ENCODE measurements at places on chromosomes 1 and 21.
A peak's percentile ranks its signal among the peaks of the same experiment; 100 is the strongest.

DNA sequence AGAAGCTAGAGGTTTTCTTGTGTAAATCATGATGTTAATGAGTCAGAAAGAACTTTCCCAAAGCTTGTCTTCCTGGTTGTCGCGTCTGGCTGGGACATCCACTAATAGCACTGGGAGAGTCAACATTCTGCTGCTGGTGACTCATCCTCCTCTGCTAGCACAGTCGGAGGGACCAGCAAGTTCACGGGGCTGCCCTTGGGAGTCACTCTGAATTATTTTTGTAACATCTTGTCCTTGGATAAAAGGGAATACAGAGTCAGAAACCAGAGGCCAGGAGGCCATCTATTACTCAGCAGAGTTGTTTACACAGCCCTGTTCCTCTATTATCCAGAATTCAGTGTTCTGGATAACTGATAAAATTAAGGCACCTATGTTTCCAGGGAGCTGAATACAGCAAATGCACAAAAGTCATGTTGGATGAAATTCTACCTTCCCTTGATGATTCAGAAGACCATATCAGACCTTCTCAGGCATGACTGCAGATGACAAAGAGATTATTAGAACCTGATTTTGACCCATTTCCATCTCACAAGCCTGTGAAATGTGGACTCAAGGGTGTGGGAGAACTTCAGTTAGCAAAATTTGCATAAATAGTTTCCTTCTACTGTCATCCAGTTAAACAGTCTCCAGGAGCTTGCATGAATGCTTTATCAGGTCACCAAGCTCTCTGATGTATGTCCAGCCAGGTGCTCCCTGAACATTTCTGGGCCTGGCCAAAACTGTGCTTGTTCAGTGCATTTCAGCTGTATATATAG is 68.1 kb downstream of the JAK1 start:
- DNase-seq = no peak

GRCh38 chr1:21628798-21629393 is 40.3 kb downstream of the RAP1GAP start:
- DNase-seq = no peak

DNA sequence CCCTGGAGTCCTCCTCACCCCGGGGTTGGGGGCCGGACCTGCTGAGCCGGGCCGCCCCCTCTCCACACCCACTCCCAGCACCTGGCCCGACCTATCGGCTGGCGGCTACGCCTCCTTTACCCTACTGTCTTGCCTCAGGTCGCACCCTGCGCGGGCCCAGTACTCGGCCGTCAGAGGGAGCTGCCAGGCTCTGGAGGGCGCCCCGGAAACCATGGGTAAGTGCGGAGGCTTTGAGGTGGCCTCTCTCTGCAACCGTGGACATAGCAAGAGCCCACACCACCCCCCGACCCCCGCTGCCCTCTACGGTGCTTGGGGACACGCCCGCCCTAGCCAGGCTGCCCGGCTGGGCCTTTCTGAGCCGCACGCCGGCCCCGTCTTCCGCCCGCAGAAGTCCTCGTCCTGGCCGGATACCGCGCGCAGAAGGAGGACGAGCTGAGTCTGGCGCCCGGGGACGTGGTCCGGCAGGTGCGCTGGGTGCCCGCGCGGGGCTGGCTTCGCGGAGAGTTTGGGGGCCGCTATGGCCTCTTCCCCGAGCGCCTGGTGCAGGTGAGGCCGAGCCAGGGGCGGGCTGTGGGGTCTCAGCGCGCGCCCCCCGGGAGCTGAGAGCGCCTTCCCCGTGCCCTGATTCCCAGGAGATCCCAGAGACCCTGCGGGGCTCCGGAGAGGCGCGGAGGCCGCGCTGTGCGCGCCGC is at the start of gene SH3D21:
Gene SH3D21 (plus strand): TSS at position 159 of the 692 bp plus-strand sequence. CDS start 53 bp downstream, at position 212.
- no peak for DNase-seq

DNA sequence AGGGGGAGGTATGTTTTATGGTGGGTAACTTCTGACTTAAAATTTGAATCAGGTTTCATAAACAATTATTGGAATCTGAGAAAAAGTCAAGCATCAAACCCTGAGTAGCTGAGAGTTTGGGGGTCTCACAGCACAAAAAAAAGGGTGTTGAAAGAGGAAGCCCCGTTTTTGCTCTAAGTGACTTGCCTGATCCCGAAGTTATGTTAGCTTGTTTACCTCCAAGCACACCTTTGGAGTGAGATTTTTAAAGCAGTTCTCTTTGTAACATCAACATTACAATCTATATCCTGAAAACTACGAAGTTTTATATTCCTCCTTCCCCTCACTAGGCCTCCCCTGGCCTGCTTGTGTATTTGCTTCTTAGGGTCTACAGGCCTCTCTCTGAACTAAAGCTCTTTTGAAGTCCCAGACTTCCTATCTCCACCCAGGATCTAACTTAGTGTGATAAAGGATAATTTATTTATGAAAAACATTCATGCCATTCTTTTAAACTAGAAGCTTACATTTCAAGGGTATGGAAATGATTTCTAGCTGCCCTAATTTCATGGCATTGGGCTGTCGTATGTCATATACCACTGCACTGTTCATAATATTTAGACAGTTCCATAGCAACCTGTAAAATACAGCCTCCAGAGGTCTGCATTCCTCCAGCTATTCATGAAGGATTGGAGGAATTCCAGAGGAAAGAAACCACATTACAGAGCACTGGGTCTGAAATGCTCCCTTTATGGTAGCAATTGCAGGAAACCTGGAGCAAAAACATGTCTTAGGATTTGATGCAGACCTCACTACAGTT is 36.1 kb upstream of the RGS1 start:
- no peak for DNase-seq

DNA sequence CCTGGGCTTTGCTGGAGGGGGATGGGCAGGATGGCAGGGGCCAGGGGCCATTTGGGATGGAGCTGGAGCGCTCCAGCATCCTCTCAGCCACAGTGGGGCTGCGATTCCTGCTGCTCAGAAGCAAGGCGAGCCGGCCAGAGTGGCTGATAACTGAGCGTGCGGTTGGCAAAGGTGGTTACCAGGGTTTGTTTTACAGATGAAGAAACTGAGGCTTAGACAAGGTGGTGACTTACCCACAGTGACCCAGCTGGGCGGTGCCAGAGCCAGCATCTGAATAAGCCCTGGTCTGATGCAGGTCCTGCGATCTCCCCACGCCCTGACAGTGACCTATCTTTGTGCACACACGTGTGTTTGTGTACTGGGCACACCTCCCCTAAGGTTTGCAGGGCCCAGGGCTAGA is 5.9 kb upstream of the PRXL2B start:
- DNase-seq = no peak

- DNase-seq = no peak
Measured at GRCh38 chr1:16249596-16250241, 12.7 kb upstream of the CPLANE2 start.

GRCh38 chr1:1124786-1125642 is 9.1 kb upstream of the C1orf159 start:
- no peak for DNase-seq

DNA sequence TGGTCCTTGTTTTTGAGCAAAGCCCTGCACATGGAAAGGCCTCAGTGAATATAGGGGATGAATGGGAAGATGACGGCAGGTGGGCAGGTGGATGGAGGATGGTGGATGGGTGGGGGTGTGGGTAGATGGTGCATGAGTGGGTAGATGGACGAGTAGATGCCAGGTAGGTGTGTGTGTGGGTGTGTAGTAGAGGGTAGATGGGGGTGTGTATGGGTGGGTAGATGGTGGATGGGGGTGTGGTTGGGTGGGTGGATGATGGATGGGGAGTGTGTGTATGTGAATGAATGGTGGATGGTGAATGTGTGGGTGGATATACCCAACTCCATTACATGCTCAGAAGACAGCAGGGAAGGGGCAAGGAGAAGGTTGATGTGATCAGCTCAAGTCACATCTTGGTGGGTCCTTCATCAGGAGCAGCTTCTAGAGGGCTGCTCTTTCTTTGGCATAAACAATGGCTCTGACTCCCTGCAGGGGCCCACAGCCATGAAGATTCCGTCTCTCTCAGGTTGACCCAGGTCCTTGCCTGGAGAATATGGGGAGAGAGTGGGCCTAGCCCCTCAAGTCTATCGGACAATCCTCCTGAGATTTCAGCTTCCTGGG is 34.2 kb downstream of the GRHL3 start:
- DNase-seq = no peak

- no peak for DNase-seq
Measured at GRCh38 chr1:160211046-160211790, 6.0 kb downstream of the PEA15 start.

DNA sequence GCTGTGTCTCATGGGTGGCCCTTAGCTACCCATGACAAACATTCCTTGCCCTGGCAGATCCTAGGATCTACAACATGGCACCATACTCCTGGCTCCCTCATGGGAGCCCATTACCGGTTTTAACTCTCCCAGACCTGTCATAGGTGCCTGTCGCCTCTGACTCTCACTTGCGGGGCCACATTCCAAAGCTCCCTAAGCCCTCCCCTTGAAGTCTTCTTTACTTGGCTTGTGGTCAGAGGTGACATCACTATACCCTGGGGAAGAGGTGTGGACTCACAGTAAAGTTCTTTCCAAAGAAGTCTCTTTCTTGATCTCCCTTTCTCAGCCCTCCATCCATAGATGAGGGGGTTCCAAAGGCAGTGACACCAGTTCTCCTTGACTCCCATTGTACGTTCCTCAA is 5.4 kb upstream of the SLAMF9 start:
- DNase-seq = no peak

GRCh38 chr1:231318568-231318967 is 19.1 kb downstream of the EXOC8 start:
- no peak for DNase-seq

DNA sequence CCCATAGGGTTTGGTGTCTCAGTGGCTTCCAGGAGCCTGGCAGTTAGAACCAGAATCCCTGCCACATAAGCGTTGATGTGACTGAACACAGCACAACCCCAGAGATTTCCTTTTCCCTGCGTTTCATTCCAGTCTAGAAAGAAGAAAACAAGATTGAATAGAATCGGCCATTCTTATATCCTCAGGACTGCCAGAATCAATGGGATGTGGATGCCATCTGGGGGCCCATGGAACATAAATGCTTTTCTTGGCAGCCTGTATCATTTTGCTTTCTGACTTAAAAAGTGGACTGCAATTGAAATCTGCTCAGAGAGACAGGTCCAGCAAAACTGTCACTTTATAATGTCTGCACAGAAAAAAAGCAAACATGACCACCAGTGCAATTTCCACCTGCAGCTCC is 80.3 kb downstream of the DISC1 start:
- DNase-seq = no peak

GRCh38 chr1:218588540-218589172 is 243.5 kb downstream of the TGFB2 start:
- no peak for DNase-seq

GRCh38 chr1:97186381-97186780 is 464.8 kb downstream of the PTBP2 start:
- DNase-seq = no peak

DNA sequence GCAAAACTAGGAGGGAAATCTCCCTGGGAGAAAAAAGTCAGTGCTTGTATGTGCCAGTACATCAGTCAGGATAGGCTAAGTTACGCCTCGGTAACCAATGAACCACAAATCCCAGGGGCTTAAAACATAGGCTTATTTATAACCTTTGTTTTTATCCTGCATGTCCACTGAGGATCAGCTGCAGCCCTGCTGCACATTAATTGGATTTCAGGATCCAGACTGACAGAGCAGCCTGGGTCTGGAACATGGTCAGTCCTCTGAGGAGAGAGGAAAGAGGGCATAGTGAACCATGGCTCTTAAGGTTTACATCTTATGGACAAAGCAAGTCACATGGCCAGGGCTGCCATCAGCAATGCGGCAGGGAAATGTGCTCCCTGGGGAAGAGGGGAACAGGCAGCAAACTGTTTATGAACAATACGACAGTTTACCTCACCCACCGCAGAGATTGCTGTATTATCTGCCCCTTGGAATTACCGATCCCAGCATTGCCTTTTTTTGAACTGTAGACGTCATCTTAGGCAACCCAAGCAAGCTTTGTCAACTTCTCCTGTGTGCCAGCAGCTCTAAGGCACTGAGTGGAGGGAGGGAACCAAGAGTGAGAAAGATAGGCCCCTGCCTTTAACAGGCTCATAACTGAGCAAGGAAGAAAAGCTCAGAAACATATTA is 9.1 kb upstream of the SPRR4 start:
- no peak for DNase-seq

DNA sequence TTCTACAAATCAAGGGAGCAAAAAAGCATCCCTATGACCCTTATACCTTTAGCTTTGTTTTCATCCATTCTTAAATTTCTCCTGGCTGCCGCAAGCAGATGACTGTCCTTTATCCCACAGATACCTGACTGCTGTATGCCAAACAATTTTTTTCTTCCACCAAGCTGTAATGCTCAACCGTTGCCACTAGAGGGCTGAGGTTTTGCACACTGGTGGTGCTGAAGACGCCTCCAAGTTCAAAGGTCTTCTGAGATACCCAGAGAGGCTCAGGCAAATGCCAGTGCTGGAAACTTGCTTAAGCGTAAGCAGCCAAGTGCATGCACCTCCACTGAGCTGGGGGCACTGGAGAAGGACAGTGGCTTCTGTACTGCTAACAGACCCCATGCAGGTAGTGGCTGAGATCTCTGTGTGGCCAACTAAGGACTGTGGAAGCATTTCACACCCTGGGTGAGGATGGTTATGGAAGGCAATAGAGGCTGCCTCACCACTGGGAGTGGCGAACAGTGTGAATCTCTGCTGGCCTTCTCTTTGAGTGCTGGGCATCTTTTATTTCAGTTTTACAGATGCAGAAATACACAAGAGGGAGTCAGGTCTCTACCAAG is 28.5 kb downstream of the CNIH3 start:
- peak; percentile 24 for DNase-seq

DNA sequence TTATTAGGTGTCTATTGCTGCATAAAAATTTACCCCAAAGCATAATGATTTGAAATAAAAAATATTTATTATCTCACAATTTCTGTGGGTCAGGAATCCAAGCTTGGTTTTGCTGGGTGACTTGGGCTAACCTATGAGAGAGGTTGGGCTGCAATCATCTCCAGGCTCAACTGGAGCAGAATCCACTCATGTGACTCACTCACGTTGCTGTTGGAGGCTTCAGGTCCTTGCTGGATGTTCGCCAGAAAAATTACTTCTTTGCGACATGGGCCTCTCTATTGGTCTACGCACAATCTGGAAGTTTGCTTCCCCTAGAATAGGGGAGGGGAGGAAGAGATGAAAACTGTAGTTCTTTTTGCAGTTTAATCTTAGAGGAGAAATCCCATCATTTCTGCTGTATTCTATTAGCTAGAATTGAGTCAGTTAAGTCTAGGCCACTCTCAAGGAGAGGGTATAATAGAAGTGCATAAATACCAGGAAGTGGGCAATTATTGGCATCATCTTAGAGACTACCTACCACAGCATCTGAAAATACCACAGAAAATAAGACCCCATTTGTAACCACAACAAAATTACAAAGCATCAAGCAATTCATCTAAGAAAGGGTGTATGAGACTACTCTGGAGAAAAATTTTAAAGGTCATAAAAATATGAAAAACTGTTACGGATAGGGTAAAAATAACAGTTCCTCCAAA is 5.7 kb upstream of the FASLG start:
- no peak for DNase-seq

DNA sequence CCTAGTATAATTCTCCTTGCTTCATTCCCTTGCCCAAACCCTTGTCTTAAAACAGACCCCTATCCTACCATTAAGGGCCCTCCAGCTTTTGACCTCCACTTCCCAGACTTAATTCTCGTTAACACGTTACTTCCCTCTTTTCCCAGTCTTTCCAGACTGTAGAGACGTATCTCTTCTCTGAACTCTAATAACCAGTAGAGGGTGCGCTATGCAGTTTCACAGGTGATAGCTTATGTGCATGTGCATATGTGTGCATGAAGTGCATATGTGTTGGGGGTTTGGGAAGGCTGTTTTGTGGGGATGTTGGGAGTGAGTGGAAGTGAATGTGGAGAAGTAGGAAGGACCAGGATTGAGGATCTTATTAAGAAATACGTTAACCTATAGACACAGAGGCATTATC is 78.1 kb upstream of the CCDC190 start:
- no peak for DNase-seq

All from GM12878 (cell line).